SHP77 (cell line): ENCODE measurements at places on chromosomes 11 and 22.

DNA sequence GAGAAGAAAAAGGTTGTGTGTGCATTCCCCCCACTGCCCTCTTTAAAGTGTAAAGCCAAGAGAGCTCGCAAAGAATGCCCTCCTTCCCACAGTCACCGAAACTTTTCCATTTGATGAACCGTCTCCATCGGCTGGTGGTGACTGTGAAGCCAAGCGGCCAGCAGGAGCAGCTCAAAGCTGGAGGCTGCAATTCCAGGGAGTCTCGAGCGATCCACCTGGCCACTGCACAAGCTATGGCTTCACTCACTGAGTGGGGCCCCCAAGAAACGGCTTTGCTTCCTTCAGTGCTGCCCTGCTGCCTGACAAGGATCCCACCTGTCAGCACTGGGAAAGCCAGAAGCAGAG lies 117.7 kb downstream of the ABTB2 start:
- no peak for DNase-seq

DNA sequence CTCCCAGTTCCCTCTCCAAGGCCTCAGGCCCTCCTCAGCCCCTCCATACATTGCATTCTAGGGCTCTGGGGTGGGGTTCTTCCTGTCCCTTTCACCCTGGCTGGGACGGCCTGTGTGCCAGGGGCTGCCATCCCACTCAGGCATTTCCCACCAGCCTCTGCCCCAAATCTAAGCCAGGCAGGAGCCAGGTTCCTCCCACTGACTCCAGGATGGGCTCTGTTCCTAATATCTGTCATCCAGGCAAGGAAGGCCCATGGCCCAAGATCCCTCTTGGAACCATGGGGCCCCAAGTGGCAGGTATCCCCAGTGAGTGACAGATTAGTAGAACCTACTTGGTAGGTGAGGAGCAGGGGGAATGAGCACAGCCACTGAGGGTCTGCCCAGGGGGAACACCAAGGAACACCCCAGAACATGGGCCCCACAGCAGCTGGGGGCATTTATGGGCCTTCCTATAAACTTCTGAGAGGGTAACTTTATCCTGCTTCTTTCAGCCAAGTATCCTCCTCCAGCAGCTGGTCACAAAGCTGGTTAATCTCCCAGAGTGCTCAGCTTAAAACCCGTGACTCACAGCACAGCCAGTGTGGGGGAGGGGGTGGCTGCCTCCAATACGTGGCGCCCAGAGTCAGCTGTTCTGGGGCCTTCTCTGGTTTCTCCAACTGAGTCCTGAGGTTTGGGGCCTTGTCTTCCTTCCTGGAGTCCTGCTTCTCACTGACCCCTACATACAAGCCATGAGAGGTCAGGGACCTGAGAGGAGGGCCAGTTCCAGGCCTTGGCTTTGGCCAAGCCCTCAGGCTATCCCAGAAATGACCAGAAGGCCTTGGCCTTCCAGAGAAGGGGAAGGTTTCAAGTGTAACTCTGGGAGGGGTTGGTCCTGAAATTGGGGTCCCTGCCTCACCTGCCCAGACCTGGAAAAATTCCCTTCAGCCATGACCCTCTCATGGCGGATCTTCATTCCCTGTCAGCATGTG lies 19.9 kb upstream of the MYOD1 start:
- no peak for DNase-seq

GRCh38 chr11:33530815-33531214 lies 169.8 kb downstream of the C11orf91 start:
- no peak for DNase-seq

DNA sequence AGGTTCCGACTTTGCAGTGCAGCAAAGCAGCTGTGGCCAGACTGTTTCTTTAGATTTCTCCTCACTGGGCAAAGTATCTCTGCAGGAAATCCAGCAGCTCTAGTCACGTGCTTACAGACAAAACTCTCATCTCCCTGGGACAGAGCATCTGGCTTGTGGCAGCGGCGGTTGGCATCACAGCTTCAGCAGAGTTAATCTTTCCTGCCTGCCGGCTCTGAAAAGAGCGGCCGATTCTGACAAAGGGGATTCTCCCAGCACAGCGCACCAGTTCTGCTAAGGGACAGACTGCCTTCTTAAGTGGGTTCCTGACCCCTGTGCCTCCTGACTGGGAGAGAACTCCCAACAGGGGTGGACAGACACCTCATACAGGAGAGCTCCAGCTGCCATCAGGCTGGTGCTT lies 1357.3 kb upstream of the TENM4 start:
- DNase-seq, result no peak

- DNase-seq, result no peak
These were observed 59.1 kb downstream of the ST3GAL4 start for GRCh38 chr11:126414615-126415014.

GRCh38 chr11:118609380-118610224 lies 2.2 kb downstream of the PHLDB1 start:
- DNase-seq, result no peak

- no peak for DNase-seq
These were observed 30.1 kb upstream of the ANO5 start for GRCh38 chr11:22162756-22163155.
